Ovary (tissue), 10 donors: ENCODE measurements at places on chromosomes 5 and 9. TPM values are rescaled to one million over a fixed set of nuclear protein-coding genes. Genes with fewer than 3 reads are reported as not detected.
A peak's percentile ranks its signal among the peaks of the same experiment; 100 is the strongest.

DNA sequence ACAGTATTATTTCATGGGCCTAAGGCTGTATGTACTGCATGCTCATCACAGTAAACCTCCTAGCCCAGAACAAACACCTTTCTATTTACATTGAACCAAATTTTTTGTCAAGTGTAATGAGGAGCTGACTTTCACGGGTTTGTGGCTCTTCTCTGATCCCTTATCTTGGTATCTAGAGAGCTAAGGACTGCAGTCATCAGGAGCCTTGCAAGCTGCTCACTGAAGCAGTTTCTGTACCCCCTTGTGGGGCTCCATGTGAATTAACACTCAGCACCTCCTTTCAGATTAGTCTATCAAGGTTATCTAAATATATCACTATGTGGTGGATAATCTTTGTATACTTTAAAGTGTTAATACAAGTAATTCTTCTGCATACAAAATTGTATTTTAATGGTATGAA, 108.2 kb downstream of the AUH start:
- no peak for DNase-seq

Gene PCDHA6
- 1.4 TPM for total RNA-seq

DNA sequence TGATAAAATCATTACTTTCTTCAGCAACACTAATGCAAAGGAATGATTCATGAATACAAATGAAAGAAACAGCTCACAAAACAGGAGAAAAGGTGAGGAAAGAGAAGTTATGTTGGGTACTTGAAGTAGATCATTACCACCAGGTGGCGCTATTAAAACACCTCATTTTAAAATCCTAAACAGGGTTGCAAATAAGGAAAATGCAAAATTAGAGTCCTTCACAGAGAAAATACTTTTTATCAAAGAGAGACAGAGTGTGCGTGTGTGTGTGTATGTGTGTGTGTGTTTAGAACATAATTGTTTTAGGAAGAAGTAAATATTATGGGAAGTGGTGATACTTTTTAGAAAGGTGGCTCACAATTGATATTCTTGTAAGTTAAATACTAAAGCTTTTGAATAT, 49.5 kb upstream of the CD180 start:
- peak; percentile 53 for DNase-seq

DNA sequence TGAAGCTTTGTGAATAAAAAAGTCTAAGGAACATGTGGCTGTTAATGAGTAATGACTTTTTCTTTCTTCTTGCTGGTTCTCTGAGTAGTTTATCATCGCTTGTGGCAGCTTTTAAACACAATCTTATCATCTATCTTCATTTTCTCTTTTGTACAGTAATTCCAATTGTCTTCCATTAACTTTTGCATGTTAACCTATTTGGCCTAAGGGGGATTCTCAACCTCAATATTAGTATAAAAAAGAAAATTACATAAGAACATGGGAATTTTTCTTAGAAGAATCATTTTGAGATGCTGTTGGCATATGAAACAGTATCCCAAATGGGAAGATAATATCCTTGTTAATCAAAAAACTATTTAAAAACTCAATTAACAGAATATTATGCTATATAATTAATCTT, 179.7 kb upstream of the GPR151 start:
- no peak for DNase-seq

GRCh38 chr5:83256091-83256780, 178.9 kb downstream of the XRCC4 start:
- DNase-seq = no peak

- no peak for DNase-seq
Measured at GRCh38 chr9:99255651-99256050, 33.6 kb downstream of the SEC61B start.

GRCh38 chr9:69252436-69252835, 72.6 kb upstream of the ENTREP1 start:
- DNase-seq = no peak
